NCI-H2227 treated with DMSO at 0.1 percent for 48 hours (cell line): ENCODE measurements at places on chromosomes 1 and 21.
A peak's percentile ranks its signal among the peaks of the same experiment; 100 is the strongest.

DNA sequence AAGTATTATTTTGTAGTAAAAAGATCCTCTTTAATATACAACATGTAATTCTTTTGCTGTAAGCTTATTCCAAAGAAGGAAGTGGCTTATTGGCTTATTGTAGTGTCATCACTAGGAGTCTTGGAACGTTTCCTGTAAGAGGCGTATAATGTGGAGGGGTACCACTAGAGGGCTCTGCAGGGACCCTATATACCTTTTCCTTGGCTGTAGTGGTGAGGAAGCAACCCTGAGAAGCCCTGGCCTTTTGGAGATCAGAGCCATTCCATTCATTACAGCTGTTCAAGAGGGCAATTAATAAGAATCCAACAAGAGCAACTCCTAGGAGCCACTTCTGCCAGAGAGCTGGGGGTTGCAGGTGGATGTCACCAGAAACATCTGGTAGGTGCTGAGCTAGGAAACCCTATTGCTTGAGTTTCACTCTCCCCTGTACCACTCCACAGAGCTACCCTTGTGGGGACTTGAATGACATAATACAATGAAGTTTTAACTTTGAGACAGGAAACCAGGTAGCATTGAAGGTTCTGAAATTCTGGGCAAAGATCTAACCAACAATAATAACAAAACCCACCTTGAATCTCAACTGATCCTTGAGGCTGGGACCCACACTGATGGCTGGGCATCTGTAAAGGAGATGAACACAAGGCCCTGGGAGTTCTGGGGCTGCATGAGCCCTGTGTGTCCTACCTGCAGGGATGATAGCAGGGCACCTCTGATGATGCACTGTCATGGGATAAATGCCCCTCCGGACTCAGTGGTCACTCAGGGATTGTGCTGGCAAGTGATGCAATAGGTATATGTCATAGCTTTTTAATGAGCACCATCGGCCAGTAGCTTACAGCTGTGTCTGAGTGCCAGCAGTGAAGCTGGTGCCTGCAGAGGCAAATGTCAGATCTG is 160.2 kb upstream of the COA6 start:
- peak; percentile 32 for DNase-seq

DNA sequence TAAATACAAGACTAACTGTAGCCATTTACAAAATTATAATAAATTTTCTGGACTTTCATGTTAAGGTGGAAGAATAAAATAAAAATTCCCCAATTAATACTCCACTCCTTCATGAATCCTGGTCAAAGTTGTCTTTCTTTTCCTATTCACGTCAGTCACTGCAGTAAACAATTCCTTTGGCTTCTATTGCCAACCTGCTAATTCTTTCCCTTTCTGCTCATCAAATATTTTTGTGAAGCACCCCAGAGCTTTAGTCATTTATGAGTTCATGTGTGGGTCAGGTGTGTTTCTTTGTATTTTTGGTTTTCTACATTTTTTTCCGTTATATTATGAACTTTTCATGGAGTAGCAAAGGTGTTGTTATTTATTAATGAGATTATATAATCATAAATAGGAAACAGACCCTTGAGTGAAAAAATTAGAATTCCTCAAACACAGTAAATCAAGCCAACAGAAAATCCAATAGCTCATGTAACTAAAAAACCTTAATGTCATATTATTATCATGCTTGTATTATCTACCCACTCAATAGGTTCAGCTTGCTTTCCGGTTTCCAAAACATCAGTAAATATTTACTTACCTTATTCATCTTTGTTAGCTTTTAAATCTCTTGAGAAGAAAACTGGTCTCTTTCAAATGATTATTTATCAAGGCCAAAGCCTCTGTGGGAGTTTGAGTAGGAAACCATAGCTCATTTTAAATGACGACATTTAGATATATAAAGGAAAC is 29.6 kb upstream of the PLA2G4A start:
- no peak for DNase-seq

- DNase-seq: no peak
Measured at GRCh38 chr1:90210633-90211491, 216.0 kb downstream of the ZNF326 start.

DNA sequence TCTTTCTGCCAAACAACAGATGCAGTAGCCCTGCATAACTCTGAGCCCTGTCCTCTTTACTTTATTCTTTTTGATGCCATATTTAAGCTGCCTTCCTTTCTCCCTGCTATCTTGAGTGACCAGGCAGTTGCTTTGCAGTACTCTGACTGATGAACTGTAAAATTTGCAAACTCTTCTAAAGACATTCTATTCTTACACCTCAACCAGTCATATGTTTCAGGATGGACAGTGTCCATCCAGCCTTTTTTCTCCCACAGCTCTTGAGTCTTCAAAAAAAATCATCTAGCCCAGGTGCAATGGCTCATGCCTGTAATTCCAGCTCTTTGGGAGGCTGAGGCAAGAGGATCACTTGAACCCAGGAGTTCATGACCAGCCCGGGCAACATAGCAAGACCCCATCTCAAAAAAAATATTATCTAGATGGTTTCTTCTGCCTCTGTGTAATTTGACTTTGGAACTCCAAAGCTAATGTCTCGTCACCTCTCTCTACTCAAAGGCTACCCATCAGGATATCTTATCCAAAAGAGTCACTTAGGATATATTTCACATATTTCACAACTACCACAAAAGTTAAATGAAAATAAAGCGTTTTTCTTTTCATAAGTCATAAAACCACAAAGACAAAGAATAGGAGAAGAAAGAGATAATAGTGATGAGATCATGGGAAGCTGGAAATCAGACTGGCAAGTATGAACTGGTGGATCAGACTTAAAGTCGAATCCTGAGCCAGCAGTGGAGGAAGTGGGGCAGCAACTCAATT is 54.6 kb upstream of the IPO9 start:
- DNase-seq: no peak

GRCh38 chr1:98177751-98178150 is 256.9 kb upstream of the DPYD start:
- DNase-seq: no peak

DNA sequence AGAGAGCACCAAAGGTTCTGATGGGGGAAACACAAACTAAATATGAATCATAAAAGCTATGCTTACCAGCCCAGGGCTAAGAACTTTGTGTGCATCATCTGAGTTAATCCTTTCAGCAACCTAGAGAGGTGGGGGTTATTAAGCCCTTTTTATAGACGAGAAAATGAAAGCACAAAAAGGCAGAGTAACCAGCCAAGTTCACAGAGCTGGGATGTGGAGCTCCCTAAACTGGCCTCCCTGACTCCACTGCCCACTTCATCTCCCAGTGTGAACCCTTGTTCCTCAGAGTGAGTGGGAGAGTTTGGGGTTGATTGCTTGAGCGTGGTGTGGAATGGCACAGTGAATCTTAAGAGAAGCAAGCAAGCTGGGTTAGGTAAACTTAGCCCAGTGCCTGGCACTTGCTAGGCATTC is 10.8 kb upstream of the BCAR3 start:
- DNase-seq: no peak

- no peak for DNase-seq
Measured at GRCh38 chr1:239225396-239225795, 161.0 kb upstream of the CHRM3 start.

- DNase-seq: no peak
Measured at GRCh38 chr1:145942871-145943270, 14.9 kb downstream of the LIX1L start.

DNA sequence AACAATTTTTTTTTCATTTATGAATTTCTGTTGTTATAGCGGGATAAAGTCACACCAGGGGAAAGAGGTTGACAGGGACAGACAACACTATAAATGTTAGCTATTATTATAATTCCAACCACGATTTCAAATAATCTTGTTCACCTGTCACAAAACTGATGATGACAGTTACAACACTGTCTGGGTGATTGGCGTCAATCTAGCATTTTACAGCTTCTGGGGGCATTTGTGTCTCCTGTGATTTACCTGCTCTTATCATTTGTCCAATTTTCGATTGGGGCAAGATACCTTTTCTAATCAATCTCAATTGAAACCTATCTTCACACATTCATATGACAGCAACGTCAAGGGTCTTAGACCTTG is 44.6 kb upstream of the LYST start:
- no peak for DNase-seq

- DNase-seq: no peak
Measured at GRCh38 chr1:3581296-3582036, 29.8 kb downstream of the MEGF6 start.

DNA sequence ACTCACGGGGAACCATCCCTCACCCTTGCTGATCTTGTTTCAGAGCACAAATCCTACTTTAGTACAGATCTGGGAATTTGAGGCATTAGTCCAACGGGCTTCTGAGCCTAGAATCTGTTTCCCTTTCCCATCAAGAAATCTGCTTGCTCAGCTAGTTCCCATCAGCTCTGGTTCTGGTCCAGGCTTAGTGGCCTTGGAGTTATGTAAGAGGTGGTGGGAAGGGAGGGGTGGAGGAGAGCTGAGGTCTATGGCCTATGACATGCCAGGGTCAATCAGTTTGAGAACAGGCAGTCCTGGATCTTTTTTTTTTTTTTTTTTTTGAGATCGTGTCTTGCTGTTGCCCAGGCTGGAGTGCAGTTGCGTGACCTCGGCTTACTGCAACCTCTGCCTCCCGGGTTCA is 4.1 kb downstream of the GSTM1 start:
- DNase-seq: no peak

DNA sequence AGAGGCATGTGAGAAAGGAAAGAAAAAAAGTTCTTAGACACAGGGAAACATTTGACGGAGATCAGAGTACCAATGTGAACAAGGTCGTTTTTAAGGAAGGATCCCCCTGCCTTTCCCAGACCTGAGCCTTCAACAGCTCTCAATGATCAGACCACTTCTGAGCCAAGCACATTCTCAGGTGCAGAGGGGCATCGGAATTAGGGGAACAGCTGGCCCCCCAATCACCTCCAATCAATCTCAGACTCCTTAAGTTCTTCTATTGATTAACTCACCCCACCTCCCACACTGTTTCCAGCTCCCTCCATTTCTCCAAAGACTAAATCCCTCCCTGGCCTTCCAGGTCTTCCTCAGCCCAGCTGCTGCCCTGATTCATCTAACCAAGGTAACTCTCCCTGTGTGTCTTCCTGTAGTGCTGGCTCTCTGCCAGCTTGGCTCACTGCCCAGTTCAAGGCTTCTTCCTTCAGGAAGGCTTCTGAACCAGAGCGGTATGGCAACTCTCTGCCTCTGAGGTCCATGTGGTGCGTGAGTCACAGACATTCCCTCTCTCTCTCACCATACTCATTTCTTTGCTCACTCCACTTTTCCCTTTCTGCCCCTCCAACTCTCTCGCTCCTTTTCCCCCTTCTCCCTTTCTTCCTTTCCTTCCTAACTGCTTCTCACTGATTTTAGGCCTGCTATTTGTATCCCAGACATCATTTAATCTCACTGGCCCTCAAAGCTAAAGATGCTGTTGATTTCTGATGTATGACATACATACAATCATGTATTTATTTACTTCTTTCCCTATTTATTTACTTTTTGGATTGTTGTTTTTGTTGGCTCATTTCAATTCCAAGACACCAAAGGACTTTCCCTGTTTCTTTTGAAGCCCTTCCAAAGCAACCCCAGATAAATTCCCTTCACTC is 18.1 kb downstream of the CFAP45 start:
- peak; percentile 91 for DNase-seq

DNA sequence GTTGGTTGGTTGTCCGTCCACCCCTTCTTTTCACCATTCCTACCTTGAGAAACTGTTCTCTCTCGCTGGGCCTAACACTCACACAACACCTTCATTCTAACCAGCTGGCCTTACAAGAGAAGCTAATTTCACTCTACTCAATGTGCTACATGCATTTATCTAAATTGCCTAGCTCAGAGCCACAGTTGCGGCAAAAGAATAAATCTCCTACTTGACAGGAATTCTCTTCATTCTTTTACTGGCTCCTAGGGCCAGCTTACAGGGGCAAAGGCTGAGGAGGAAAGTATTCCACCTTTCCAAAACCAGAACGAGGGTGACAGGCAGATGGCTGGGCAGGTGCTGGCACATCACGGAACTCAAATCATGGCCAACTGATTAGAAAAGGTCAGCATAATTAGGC is 6.5 kb downstream of the F3 start:
- DNase-seq: no peak

DNA sequence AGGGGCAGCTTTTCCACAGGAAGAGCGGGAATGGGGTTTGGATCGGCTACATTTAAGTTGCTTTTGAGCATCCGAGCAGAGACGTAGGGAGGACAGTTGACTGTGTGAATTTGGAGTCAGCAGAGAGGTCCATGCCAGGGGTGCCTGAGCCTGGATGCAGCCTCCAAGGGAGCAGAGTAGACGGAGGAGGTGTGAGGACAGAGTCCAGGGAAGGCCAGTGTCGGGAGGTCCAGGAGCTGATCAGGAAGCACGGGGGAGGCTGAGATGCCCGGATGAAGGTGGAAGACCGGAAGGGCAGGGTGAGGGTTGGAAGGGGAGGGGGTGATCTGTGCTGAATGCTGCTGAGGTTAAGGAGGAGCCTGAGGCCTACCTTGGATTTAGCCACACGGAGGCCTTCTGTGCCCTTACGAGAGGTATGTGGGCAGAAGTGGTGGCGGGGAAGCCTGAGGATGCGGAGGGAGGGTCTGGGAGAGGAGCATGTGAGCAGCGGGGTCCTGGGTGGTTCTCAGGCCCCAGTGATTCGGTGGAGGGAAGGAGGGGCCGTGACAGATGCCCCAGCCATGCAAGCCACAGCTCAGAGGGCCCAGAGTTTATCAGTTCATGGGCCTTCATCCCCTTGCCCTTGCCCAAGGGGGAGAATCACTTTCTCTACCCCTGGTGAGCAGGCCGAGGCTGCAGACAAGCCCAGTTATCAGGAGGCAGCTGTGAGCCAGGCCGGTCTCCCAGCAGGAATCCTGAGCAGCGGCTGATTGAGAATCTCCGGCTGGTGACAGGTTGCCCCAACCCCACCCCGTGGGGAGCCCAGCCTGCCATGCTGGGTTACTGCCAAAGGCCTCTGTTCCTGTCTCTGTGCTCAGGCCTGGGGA is 54.0 kb upstream of the ACTL8 start:
- DNase-seq: no peak

DNA sequence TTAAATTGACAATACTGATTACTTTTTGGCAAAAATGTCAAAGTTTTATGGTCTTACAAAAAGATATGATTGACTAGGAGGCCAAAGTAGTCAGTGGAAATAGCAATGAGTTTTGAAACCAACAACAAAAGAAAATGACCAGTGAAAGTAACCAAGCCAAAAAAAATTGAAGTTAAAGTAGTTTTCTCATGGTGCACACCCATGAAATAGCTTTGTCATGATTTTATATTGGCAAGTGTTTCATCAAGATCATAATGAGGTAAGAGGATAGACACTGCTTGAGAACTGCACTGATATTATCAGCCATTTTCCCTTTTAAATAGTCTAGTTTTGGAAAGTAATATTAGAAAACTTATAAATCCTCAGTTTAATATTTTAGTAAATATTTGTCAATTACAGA is 206.2 kb upstream of the ADAMTS5 start:
- no peak for DNase-seq
